CD4-positive, alpha-beta T cell (primary cell): ENCODE measurements at places on chromosomes 13 and 19. TPM values are rescaled to one million over a fixed set of nuclear protein-coding genes. Genes with fewer than 3 reads are reported as not detected.

DNA sequence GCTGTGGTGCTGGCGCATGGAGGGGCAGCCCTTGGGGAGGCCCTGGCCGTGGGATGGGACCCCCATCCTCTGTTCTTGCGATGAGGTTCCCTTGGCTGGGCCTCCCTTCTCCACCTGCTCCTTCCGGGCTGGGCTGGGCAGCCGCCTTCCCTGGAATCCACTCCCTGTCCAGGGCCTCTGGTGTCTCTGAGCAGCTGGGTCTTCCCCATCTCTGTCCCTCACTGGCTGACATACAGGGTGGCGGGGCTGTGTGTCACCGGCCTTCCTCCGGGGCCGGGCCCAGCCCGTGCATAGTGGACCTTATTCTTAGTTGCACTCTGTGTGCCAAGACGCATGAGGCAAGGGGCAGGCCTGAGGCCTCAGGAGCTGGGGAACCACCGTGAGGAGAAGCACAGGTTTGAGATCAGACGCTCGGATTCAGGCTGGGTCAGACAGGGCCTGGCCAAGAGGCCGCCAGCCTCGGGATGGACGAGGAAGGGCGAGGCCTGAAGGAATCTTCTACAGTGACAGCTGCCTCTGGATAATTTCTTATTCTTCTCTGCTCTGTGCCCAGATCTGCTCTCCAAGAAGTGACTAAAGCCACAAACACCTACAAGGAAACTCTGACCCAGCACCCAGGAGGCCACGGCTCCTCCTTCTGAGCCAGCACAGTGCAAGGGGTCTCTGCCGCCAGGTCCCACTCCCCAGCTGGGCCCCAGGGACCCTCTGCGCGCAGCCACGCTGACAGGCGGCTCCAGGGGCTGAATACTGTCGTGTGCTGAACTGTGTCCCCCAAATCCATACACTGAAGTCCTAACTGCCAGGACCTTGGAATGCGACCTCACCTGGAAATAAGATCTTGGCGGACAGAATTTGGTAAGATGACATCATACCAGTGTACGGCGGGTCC, 11.0 kb downstream of the SGTA start:
- DNase-seq, result no peak
- no peak overlapping the region for H3K4me3 ChIP-seq
- no peaks in the 10 kb centered on the region for H3K27me3 ChIP-seq
- H3K27ac ChIP-seq, result no peak overlapping the region

The MRPL4 gene
- 47.3 TPM for total RNA-seq

DNA sequence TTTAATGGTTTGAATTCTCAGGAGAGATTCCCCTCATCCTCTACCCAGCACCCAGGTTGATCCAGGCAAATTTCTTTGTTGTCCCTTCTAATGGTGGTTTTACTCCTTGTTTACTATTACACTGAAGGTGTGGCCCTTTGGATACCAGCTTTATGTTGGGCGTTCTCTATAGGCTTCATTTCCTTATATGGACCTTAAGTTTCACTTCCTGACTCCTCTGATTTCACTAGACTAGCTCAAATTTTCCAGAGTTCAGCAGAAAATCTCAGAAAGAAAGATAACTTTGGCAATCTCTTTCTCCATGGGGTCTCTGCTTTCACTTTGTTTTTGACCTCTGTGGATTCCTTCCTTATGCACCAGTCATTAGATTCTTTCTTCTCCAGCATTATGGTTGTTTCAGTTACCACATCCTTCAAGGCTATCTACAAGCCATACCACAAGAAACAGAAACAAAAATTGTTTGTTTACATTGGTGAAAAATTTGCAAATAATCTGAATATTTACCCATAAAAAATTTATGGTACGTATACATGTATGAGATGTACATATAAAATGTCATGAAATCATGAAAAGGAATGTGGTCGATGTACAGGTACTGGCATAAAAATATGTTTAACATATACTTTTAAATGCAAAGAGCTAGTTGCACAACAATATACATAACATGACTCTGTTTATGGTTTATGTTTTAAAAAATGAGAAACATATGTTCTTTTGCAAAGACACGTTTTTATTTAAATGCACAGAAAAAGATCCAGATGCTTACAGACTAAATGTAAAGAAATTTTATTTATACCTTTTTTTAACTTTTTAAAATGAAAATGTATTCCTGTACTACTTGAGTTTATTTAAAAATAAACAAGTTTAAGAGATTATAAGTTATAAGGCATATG, 212.6 kb downstream of the LACC1 start:
- no peak overlapping the region for H3K4me3 ChIP-seq
- peaks cover 3% of the 10 kb centered on the region for H3K4me1 ChIP-seq

DNA sequence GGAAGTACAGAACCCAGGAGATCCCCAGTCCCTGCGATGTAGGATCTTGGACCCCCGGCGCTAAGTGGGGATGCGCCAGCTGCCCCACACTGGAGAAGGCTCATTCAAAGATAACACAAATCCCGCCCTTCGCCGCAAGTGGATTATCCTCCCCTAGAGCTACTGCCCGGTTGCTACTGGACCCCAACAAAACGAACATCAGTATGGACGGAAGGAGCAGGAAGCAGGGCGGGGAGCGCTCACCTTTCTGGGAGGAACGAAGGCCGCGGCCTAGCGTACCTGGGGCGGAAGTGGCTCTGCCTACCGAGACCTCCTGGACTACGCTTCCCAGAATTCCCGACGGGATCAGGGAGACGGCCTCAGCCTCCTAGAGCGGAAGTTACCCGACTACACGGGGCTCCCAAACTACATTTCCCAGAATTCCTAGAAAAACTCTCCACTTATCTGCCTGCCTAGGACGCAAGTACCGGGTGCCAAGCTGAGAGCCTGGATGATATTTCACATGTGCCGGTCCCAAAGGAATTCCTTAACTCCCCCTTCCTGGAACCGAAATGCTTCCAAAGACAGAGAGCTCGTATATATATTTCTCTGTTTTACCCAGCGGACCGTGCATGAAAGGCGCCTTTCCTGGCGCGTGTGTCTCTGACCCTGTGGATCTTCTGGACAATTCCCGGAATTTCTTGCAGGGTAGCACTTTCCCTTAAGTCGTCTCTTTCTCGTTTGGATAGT, at the start of gene ZNF112:
Gene ZNF112, minus strand, starts transcription at position 298 of the 729 bp plus-strand sequence. CDS start 16,141 bp downstream, outside the sequence.
- no peak within 1 kb of the TSS for H3K27ac ChIP-seq
- no peaks in the 10 kb centered on the region for H3K27me3 ChIP-seq
- H3K4me1 ChIP-seq, result peaks cover 6% of the 10 kb centered on the region
- no peak for DNase-seq

DNA sequence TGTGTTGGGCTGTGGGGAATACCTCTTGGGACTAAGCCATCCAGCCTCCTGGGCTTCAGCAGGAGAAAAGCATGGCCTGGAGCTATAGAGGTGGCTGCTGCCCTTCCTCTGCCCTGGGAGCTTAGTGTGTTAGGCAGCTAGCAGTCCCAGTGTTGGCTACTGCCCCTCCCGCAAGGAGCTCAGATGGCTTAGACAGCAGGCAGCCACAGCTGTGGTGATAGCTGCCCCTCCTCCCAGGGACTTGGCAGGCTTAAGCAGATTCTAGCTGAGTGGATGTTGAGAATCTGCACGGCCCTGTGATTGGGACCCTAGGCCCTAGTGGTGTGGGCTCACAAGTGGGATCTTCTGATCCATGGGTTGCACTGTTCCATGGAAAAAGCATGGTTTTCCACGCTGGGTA, 264.5 kb downstream of the TDRD3 start:
- DNase-seq, result no peak
- no peaks in the 10 kb centered on the region for H3K4me1 ChIP-seq
- no peak overlapping the region for H3K4me3 ChIP-seq
- H3K36me3 ChIP-seq, result no peaks in the 10 kb centered on the region
